ENCODE measurements at places on chromosomes 5 and 9.

GRCh38 chr5:116652196-116652729, 77.6 kb upstream of the SEMA6A start:
- peak; percentile 80 for DNase-seq

GRCh38 chr5:114473541-114473940, 111.7 kb downstream of the KCNN2 start:
- no peak for DNase-seq

- DNase-seq = peak; percentile 35
Measured at GRCh38 chr9:87950765-87951488, 23.4 kb downstream of the CDK20 start.

GRCh38 chr5:59020611-59021285, 437.9 kb downstream of the RAB3C start:
- DNase-seq = peak; percentile 73
